ENCODE measurements at places on chromosomes 1 and 21. TPM values are rescaled to one million over a fixed set of nuclear protein-coding genes. Genes with fewer than 3 reads are reported as not detected.
A peak's percentile ranks its signal among the peaks of the same experiment; 100 is the strongest.

DNA sequence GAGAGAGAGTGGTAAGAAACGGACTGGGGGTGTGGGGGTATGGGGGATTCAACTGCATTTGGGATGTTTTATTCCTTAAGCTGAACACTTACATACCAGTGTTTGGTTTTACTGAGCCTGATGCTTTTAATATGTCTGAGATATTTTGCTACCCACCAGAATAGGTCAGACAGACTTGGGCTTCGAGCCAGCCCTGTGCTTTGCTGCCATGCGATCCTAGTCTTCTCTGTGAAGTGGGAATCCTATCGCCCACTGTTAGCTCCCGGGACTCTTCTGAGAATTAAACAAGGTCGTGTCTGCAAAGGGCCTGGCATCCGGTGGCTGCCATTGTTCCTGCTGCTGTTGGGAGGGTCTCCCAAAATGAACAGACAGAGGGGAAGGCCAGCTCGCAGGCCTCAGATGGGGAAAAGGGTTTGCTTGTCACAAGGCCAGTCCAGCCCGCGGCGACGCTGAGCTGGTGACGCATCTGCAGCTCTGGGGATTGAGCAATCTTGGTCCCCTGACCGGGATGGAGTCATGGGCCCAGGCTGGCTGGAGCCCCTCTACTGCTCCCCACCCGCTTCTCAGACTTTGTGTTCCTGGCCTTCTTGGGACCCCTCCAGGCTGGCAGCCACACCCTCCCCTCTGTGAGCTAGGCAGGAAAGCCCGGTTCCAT, 26.9 kb upstream of the ECE1 start:
- peak; percentile 85 for DNase-seq

SLC35E2B gene
- 16.4 TPM for polyA plus RNA-seq

- DNase-seq = no peak
These were observed 130.4 kb downstream of the AK5 start for GRCh38 chr1:77412069-77412819.

GRCh38 chr21:39141502-39141901, 41.7 kb downstream of the PSMG1 start:
- DNase-seq = no peak

CTSS gene
- 4.1 TPM for polyA plus RNA-seq

GRCh38 chr1:227038401-227038800, 98.3 kb downstream of the COQ8A start:
- DNase-seq = no peak

HNRNPCL1 gene
- polyA plus RNA-seq = not detected

CRYBG2 gene
- polyA plus RNA-seq = not detected

- DNase-seq = no peak
These were observed 470 bp downstream of the TNR start for GRCh38 chr1:175742790-175743459.

- no peak for DNase-seq
These were observed 519.2 kb upstream of the ZP4 start for GRCh38 chr1:238409932-238410331.

GRCh38 chr1:43546388-43547100, 15.9 kb downstream of the PTPRF start:
- DNase-seq = no peak

- no peak for DNase-seq
These were observed 3.0 kb downstream of the TAS1R2 start for GRCh38 chr1:18856435-18856834.

DNA sequence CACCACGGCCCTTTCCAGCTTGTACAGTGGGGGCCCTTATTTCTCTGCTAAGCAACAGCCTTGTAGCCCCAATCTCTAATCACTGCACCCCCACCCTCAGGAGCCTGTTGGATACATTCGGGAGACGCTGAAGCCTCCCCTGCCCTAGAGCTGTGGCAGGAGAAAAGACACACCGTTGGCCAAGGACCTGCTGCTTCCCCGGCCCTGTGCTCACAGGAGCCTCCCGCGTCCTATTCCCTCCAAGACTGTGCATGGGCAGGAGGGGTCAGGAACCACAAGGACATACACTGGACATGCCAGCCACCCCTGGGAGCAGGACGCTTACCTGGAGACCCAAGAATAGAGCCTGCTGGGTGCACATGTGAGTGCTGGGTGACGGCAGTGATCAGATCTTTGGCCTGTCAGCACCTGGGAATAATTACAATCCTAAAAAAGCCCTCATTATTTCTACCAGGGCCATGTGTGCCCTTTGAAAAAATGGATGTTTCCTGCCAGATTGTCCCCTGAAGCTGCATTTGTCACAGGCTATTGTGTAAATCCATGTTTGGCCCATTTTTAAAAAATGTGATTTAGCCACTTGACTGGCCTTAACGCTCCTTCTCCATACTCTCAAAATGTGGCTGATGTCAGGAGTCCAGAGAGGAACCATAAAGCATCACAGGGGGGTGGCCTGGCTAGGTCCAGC, 590.6 kb downstream of the MATN1 start:
- DNase-seq = no peak

DNA sequence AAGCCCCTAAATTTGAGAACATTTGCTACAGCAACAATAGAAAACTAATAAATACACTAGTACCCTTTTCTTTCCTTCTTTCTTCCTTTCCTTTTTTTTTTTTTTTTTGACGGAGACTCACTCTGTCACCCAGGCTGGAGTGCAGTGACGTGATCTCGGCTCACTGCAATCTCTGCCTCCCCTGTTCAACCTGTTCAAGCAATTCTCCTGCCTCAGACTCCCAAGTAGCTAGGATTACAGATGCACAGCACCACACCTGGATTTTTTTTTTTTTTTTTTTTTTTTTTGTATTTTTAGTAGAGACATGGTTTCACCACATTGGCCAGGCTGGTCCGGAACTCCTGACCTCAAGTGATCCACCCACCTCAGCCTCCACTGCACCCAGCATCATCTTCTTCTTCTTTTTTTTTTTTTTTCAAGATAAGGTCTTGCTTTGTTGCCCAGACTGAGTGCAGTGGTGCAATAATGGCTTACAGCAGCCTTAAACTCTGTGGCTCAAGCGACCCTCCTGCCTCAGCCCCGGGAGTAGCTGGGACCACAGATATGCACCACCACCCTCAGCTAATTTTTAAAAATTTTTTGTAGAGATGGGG, 19.6 kb upstream of the CBR3 start:
- no peak for DNase-seq

- DNase-seq = no peak
These were observed 42.2 kb upstream of the COL18A1 start for GRCh38 chr21:45362748-45363145.

DNA sequence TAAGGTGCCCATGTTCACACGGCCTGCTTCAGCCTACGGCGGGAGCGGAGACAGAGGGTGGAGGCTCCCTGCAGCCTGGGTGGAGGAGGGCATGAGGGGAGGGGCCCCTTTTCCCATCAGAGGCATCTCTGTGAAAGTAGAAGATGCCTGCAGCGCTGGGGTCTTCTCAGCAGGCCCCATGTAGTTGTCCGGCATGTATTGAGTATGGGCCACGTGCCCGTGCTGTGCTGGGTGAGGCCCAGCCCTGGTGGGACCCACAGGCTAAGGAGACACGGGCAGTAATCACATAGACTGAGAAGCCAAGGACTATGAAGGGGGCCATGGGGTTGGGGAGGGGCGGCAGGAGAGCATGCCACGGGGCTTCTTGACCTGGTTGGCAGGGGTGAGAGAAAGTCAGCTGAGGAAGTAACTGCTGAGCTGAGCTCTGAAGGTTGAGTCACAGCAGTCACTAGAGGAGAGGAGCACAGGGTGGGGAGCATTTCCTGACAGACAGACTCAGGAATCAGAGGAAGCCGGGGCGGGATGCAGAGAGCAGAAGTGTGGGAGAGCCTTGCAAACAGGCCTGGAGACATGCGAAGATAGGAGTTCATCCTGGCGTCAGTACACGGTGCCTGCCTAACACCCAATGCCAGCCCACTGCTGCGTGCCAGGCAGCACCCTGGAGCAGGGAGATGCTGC, 21.6 kb downstream of the PSEN2 start:
- DNase-seq = no peak

GRCh38 chr1:77859248-77859647, 29.2 kb upstream of the NEXN start:
- DNase-seq = no peak

AIRE gene
- 0.01 TPM for polyA plus RNA-seq

DNA sequence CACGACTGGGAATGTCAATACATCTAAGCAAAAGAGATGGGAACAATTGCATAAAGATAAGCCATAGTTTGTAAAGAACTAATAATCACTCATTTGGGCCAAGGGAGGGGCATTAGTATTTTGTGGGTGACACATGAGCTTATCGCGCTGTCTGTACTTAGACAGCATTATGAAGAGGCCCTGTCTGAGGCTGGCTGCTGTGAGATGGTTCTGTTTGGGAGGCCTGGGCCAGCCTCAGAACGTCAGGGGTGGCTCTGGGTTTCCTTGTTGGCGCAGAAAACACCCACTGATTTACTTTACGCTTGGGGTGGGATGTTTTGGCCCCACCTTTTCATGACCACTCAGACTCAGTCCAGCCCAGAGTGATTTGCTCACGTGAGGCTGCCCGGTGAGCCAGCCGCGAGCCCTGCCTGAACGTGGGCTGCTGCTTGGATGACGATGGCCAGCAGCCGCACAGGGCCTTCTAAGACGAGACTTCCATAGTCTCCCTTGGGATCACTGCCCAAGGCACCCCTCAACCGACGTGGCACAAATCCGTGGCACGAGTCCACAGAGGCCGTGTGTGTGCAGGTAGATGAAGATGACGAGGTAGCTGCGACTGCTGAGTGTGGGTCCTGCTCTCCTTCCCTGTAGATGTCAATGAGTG, 18.7 kb downstream of the UMODL1 start:
- DNase-seq = no peak

S100A7A gene
- not detected for polyA plus RNA-seq

IRF6 gene
- 0.26 TPM for polyA plus RNA-seq

KIF2C gene
- polyA plus RNA-seq = 0.27 TPM

GRCh38 chr1:42189931-42190853, 25.6 kb upstream of the GUCA2A start:
- DNase-seq = no peak

PLCH2 gene
- polyA plus RNA-seq = not detected

DNA sequence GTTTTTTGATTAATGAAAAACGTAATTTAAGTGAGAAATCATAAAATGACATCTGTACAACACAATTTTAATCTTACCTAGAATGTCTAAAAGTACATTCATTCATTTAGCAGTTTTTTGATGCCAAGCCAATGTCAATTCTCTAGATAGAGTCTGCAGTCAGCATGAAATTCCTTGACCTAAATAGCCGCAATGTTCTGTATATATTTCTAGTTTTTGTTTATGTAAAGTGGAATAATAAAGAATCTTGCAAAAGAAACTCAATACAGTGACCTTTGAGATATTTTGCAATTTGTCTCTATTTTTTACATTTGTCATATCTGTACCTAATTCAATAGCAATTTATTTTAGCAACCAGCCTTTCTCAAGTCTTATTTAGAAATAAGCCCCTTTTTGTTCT, 176.0 kb downstream of the ATP6V1G3 start:
- no peak for DNase-seq

- DNase-seq = no peak
These were observed 25.3 kb downstream of the FAAP20 start for GRCh38 chr1:2169200-2169836.

- no peak for DNase-seq
These were observed 3.9 kb upstream of the NGF start for GRCh38 chr1:115341948-115342347.

LCE3E gene
- not detected for polyA plus RNA-seq

GRCh38 chr1:53511933-53512806, 53.0 kb downstream of the DMRTB1 start:
- no peak for DNase-seq

DNA sequence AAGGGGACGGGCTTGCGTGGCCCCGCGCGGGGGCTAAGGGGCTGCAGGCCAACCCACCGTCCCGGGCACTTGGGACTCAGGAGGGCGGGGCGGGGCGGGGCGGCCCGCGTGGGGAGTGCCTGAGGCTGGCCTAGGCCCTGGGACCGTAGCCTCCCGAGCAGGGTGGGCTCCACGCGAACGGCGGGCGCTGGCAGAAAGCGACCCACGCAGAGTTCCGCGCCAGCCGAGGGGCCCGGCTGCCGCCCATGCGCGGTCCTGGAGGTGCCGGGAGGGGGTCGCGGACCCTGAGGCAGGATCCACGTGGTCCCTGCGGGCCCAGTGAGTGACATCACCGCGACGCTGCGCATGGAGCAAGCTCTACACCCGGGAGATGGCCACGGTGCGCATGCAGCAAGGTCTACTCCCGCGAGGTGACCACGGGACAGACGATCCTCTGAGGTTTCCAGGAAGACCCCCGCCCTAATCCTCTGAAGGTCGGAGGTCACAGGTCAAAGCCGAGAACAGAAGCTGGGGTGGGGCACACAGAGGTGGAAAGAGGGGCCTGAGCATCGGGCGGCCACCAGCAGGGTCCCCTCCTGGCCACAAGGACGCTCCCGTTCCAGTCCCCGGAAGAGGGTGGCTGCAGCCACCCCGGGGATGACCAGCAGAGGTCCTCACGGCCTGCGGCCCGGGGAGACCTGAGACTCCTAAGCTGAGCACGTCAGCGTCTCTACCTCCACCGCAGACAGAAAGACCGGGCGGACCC, 13.5 kb upstream of the SLC19A1 start:
- DNase-seq = peak; percentile 87

GRCh38 chr1:156260896-156261295, 13.0 kb upstream of the PAQR6 start:
- no peak for DNase-seq

- DNase-seq = no peak
These were observed 182.0 kb downstream of the CDC42BPA start for GRCh38 chr1:227136210-227136820.

DNA sequence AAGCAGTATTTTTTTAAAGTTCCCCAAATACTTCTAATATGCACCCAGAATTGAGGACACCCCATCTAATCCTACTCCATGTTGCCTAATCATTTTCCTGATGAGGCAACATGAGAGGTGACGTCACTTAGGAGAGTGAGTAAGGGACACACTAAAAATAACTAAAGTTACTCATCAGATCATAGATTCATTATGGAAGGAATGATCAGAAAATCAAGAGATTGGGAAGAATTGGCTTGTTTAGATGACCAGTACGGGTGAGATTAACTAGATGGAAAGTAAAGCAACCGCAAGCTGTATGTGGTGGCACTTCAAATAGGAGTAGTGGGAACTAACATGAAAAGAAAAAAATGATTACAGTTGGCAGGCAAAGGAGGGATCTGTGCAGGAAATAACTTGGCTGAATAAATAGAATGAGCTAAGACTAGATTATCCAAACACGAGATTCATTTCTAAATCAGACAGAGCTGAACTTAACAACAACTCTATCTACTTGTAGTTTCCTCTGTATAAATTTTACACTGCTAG, 61.4 kb upstream of the CXADR start:
- DNase-seq = no peak

DNA sequence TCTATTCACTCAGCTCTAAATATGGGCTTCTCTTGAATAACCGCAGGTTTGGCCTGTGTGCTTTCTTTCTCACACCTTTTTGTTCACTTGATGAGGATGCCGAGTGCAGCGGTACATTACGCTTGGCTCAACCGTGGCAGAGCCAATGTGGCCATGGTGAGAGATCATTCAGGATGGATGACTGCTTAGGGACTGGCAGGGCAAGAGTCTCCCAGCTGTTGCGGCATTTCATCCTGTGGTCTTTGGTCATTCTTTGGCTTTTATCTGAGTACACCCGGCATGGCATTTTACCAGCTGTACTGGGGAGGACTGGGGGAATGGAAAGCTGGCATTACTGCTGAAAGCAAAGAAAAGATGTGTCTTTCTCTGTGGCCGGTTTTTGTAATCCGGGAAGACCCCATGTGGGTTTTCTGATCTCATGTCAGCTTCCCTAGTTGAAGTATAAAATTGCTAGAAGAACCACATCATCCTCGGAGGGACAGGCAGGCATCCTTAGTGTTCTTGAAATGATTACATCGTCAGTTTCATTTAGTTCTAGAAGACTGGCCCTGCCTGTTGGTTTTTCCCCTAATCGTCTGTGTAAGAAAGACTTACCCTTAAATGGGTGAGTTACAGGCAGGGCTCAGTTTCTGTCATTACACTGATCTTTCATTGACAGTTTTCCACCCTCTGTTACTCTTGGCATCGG, 15.1 kb downstream of the PCP4 start:
- no peak for DNase-seq
